ENCODE measurements at places on chromosomes 5 and 9.

DNA sequence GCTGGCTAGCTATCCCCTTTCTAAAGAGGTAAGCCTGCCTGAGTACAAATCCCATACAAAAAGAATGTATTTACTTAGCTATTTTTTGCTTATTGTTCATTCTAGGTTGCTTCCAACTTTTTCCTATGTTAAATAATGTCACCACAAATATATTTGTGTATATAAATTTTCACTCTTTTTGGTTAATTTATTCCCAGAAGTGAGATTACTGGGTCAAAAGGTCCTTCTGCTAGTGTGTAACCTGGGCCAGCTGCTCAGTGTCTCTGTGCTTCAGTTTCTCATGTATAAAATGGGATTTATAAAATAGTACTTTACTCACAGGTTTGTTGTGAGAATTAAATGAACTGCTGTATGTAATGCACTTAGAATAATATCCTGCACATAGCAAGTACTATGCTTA is 23.9 kb upstream of the DMRT2 start:
- no peak for DNase-seq

- DNase-seq: no peak
Measured at GRCh38 chr5:114362977-114363761, 1.3 kb downstream of the KCNN2 start.

GRCh38 chr5:171162596-171162995 is 146.5 kb upstream of the TLX3 start:
- DNase-seq: no peak

- DNase-seq: no peak
Measured at GRCh38 chr9:20599195-20599594, 23.1 kb downstream of the MLLT3 start.
